ENCODE measurements at places on chromosomes 4 and X.

GRCh38 chr4:87399148-87399547 lies 8.2 kb upstream of the HSD17B11 start:
- H3K27ac ChIP-seq, result no peak overlapping the region
- DNase-seq, result no peak
- H3K4me1 ChIP-seq, result no peaks in the 10 kb centered on the region
- H3K36me3 ChIP-seq, result no peaks in the 10 kb centered on the region
- no peaks in the 10 kb centered on the region for H3K27me3 ChIP-seq

- H3K27ac ChIP-seq, result no peak overlapping the region
- no peak for DNase-seq
- no peaks in the 10 kb centered on the region for H3K27me3 ChIP-seq
- no peaks in the 10 kb centered on the region for H3K4me1 ChIP-seq
- H3K4me3 ChIP-seq, result no peak overlapping the region
Measured at GRCh38 chr4:181853881-181854511, 389.2 kb upstream of the TENM3 start.

DNA sequence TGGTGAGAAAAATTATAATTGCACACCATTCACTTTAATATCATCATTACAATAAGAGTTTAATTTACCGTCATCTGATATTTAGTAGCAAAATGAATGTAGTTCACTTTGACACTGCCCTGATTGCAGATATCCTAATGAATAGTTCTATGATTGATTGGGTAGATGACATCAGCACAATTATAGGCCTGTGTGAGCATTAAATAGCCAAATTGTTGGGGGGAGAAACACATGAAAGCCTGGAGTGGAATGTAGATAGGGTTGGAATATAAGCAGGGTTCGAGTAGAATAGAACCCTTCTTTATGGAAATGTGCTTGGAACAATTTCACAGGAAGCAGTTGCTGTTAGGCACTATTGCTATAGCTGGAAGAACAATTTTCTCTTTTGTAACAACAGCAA lies 1526.2 kb downstream of the RPA4 start:
- no peak overlapping the region for H3K27ac ChIP-seq
- H3K36me3 ChIP-seq, result peaks cover 4% of the 10 kb centered on the region
- H3K27me3 ChIP-seq, result no peaks in the 10 kb centered on the region

DNA sequence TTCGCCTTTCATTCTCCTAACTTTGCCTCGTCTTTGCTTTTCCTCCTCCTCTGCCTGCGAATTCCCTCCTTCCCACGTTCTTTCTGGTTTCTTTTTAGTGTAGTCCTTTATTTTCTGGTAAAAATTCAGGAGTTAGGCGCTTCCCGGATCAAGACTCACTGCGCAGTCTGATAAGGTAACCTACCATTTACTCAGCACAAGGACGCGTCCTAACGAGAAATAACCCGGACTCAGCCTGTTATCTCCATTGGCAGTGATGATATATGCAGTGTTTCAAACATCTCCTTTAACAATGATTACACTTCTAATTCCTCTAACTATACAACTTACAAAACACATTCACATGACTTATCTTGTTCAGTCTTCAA lies 357 bp upstream of the ETNPPL start:
- no peaks in the 10 kb centered on the region for H3K4me1 ChIP-seq
- no peaks in the 10 kb centered on the region for H3K27me3 ChIP-seq
- no peak for DNase-seq
- no peaks in the 10 kb centered on the region for H3K36me3 ChIP-seq
- H3K4me3 ChIP-seq, result peak overlapping the region; percentile 61
- H3K27ac ChIP-seq, result no peak overlapping the region
